ENCODE measurements at places on chromosomes 16 and 17.

- DNase-seq: no peak
These were observed 44.6 kb upstream of the ZNF469 start for GRCh38 chr16:88338111-88338510.

DNA sequence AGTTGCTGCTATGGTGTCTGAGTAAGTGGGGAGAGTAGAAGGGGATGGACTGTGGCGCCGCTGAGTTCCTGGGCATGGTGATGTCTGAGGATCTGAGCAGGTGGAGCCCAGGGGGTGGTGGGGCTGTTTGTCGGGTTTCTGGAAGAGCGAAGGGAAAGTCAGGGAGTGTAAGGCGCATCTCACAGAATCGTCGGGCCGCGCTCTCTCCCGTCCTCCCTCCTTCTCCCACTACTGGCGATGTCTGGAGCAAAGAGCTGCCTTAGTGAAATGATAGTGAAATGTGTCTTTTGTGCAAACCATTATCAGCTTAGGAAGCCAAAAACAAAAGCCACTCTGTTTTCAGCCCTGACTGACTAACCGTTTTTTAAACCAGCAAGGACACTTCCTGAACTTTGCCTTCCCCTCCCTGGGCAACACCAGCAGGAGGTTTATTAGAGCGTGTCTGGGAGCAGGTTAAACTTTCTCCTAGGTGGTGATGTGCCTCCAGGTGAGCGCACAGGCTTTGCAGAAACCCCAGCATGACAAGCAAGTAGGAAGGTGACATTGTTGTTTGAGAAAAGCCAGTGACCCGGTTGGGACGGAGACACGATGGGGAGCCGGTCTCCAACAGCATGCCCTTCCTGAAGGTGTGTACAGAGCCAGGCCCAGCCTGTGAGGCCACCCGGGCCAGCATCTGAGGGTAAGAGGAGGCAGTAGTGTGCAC lies 49.1 kb downstream of the RAB11FIP3 start:
- no peak for DNase-seq

DNA sequence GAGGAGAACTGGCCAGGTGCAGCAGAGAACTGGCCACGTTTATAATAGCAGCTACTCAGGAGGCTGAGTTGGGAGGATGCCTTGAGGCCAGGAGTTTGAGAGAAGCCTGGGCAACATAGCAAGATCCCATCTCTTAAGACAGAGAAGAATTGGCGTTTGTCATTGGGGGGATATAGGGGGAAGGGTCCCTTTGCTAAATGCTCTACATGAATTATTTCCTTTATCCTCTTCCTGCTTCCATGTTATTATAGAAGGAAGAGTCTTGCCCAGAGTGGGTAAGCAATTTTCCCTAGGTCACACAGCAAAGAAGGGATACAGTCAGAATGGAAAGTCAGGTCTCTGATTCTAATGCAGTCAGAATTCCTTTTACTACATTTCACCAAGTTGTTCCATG lies 68.0 kb downstream of the MYH11 start:
- no peak for DNase-seq

GRCh38 chr16:85864965-85865364 lies 34.0 kb upstream of the IRF8 start:
- DNase-seq: no peak

GRCh38 chr17:64080174-64080618 lies 49.7 kb downstream of the ERN1 start:
- DNase-seq: no peak

- no peak for DNase-seq
These were observed 19.3 kb downstream of the PHKB start for GRCh38 chr16:47480410-47480809.

DNA sequence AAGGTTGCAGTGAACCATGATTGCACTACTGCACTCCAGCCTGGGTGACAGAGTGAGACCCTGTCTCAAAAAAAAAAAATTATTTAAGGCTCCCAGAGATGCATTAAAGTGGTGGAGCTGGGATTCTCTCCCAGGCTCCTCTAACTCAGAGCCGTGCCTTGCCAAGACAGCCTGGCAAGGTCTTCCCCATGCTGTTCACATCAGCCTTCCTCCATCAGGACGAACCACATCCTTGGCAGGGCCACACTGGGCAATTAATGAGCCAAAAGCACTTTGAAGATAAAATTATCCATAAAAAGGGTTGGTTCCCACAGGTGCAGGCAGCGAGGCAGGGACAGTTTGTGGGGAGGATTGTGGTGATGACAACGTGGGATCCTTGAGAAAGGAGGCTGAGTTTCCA lies 19.8 kb upstream of the BBS2 start:
- DNase-seq: no peak

GRCh38 chr16:82379551-82379950 lies 209.5 kb upstream of the MPHOSPH6 start:
- DNase-seq: no peak

DNA sequence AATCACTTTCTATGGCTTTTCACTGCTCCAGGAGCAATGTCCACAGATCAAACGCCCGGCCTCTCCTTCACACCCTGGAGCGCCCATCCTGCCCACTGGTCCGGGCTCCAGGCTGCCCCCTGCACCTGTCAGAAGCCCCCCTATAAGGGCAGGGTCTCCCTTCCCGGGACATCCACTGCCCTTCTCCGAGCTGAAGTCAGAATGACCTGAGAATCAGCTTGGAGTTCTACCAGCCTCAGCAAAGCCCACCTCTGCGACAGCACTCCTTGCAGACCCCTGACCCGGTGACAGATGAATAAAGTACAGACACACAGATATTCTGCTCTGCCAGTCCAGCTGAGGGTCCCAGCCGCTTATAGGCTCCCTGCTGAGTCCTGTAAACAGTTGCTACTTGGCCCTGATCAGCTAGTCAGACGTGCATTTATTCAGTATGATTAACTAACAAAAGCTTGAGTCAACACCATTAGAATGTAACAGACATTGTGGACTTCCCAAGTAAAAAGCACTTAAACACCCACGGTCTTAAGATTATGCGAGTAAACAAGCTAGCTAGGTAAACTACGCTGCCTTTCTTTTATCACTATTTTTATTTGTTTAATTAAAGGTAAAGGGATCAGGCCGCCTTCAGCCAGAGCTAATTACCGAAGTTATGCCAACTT lies 4.8 kb downstream of the SLC7A5 start:
- no peak for DNase-seq

DNA sequence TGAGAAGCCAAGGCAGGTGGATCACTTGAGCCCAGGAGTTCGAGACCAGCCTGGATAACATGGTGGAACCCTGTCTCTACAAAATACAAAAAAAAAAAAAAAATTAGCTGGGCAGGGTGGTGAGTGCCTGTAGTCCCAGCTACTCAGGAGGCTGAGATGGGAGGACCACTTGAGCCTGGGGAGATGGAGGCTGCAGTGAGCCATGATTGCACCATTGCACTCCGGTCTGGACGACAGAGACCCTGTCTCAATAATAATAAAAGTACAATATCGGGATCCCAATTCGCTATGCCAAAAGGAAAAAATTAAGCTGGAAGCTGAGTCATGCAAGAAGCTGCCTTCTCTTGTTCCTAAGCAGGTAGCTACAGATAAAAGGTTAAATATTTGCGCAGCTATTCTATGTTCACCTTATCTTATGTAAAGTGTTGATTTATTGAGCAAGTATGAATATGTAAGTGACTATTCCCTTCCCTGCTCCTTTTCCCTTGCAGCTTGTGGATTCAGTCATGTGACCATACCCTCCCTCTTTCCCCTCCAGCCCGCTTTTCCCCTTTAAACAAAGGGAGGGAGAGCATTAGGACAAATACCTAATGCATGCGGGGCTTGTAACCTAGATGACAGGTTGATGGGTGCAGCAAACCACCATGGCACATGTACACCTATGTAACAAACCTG lies 112.0 kb downstream of the LITAF start:
- no peak for DNase-seq

DNA sequence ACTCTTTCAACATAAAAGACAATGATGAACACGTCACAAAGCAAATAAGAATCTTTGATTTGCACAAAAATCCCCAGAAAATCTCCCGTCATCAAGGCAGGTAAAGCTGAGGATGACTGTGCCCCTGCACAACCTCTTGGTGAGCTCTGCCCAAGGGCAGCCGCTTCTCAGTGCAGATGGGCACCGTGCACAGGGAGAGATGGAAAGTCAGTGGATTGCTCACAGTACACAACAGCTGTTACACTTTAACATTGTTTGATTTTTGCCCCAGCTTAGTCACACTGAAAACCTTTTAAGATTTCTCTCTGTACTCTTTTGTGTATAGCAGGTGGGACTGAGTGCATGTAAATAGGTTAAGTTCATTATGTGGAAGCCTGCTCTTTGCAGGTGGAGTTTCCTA lies 104.2 kb downstream of the CDK5R1 start:
- no peak for DNase-seq

DNA sequence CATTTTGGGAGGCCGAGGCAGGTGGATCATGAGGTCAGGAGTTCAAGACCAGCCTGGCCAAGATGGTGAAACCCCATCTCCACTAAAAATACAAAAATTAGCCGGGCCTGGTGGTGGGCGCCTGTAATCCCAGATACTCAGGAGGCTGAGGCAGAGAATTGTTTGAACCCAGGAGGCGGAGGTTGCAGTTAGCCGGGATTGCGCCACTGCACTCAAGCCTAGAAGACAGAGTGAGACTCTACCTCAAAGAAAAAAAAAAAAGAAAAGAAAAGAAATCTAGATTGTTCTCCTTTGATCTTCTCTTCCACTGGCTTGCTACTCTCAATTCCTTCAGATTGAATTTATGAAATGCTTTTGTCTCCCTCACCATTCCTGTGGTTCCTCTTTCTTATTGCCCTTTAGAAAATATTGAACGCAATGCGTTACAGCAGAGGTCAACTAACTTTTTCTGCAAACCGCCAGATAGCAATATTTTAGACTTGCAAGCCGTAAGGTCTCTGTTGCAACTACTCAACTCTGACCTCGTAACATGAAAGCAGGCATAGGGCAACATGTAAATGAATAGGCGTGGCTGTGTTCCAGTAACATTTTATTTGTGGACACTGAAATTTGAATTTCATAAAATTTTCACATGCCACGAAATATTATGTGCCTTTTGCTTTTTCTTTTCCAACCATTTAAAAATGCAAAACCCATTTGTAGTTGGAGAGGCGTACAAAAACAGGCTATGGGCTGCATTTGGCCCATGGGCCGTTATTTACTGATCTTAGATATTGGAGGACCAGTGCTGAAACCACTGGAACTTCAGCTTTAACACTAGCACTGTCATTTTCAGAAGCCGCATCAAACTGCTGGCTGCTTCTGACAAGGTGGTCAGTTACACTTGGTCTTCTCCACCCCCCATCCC lies 24.8 kb downstream of the PITPNC1 start:
- DNase-seq: no peak

DNA sequence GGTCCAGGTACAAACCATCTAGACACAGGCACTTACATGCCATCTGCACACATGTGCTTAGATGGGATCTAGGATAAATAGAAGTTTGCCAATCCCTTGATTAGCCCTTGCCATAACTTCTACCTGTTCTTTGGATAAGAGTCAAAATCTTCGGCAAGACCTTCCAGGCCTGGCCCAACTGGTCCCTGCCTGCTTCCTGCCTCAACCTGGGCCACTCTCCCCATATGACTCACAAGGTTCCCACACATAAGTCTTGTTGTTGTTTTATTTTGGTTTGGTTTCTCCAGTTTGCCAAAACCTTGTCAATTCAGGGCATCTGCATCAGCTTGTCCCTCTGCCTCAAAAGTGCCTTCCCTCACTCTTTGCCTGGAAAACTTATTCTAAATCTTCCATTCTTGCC lies 95.3 kb upstream of the XYLT1 start:
- DNase-seq: no peak

DNA sequence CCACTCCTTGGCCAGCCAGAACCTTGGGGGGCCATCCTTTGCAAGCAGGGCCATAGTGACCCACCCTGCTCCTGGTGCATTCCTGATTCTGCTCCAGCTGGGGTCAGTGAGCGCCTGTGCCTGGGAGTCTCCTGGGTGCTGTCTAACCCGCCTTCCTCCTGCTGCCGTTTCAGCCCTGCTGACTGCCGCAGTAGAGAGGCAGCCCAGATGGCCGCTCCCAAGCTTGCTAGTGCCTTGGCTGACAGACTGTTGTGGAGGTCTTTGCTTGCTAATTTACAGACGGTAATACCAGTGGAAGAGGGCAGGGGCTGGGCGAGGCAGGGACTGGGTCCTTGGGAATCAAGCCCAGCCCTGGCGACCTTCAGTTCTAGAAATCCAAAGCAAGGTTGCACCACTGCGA lies 99.6 kb downstream of the SOCS1 start:
- DNase-seq: no peak

GRCh38 chr17:81120149-81120484 lies 45.2 kb upstream of the PVALEF start:
- no peak for DNase-seq

DNA sequence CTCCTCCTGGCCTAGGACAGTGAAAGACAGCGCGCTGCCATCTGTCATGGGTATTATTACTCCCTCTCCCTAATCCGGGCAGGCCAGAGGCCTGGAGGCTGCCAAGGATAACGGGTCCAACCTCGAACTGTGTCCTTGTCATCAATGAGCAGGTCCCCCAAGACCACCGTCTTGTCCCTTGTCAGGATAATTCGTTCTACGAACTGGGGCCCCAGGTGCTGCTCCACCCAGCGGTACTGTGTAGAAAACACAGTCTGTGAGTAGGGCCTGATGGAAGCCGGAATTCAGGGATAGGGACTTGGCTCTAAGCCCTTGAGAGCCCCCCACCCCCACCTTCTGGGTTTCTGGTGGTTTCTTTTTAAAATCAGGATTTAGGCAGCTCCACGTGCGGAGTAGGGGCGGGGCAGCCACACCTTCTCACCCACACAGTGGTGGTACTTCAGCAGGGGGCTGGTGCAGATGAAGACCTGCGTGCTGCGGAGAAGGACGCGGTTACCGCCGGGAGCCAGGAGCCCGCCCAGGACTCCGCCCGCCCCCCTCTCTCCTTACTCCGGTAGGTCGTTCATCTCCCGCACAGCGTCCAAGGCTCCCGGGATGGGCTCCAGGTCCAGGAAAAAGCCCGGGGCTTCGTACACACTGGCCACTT lies 787 bp downstream of the NT5C start:
- DNase-seq: no peak

GRCh38 chr17:31877341-31877740 lies 18.3 kb upstream of the COPRS start:
- no peak for DNase-seq

All from esophagus squamous epithelium (tissue), 5 donors.